ENCODE measurements at places on chromosomes 5 and 9.

GRCh38 chr9:70303268-70303667, 44.5 kb downstream of the SMC5 start:
- no peak for DNase-seq

DNA sequence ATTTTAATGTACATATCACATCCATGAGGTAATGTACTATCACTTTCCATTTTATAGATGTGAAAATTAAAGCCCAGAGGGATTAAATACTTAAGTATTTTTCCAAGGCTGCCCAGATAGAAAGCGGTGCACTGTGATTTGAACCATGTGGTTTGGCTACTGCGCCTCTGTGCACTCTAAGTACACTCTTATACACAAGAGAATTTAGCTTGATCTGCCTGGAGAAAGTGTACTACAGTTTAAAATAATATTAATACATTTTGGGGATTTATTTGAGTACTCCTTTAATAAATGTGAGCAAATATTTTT, 360.4 kb upstream of the ACTBL2 start:
- DNase-seq = no peak

DNA sequence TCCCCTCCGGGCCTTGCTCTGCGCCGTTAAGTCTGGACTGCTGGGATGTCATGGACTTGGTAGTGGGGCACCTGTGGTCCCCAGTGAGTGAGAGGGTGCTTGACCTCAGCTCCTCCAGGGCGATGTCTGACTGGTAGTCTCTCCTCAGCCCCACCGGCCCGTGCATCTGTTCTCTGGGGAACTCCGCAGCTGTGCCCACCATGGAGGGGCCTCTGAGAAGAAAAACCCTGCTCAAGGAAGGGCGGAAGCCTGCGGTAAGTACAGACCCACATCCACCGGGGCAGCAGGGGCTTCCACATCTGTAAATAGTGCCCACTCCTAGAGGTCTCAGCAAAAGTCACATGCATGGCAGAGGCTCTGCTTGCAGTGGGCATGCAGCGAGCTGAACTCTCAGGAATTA, 52.6 kb upstream of the GARNL3 start:
- no peak for DNase-seq

GRCh38 chr9:124820698-124821623, 32.3 kb upstream of the WDR38 start:
- no peak for DNase-seq

- DNase-seq = no peak
These were observed 128.3 kb downstream of the SLC28A3 start for GRCh38 chr9:84212246-84212645.
